ENCODE measurements at places on chromosomes 4 and X.

GRCh38 chrX:13483773-13484172, 85.6 kb upstream of the EGFL6 start:
- DNase-seq: no peak

GRCh38 chr4:74930162-74930561, 2.8 kb upstream of the PARM1 start:
- no peak for DNase-seq

GRCh38 chr4:83071116-83071515, 36.1 kb downstream of the COPS4 start:
- DNase-seq: no peak

- DNase-seq: no peak
Measured at GRCh38 chrX:152204919-152205318, 66.5 kb upstream of the MAGEA10 start.

Measured in Caki2 (cell line).